Natural killer cell treated with Interleukin-12 subunit alpha and Interleukin-12 subunit beta and Interleukin-15 and Interleukin-18, amount 100 ng/mL, for 72 hours (primary cell): ENCODE measurements at places on chromosomes 2 and 18. TPM values are rescaled to one million over a fixed set of nuclear protein-coding genes. Genes with fewer than 3 reads are reported as not detected.
A peak's percentile ranks its signal among the peaks of the same experiment; 100 is the strongest.

Gene GCKR
- total RNA-seq: not detected

GRCh38 chr2:9819551-9819950 is 23.7 kb upstream of the TAF1B start:
- peaks cover 10% of the 10 kb centered on the region for H3K27me3 ChIP-seq
- no peaks in the 10 kb centered on the region for H3K36me3 ChIP-seq
- H3K27ac ChIP-seq: no peak overlapping the region
- H3K4me1 ChIP-seq: no peaks in the 10 kb centered on the region
- H3K4me3 ChIP-seq: no peak overlapping the region

DNA sequence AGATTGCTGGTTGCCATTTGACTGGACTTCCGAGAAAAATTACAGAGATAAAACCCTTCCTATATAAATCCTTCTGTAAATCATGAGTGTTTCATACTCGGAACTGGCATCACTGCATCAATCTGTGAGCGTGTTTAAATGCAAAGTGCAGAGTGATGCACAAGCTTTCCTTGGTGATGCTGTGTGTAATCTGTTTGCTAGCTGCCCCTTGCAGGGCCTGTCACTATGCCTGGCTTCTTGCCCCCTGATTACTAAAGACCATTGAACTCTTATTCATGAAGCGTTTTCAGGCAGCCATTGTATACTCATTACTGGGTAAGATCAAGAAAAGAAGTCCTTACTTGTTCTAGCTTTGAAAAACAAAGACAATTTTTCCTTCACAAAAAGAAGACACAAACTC is 266.9 kb upstream of the FANCL start:
- no peak overlapping the region for H3K4me3 ChIP-seq
- H3K36me3 ChIP-seq: no peaks in the 10 kb centered on the region
- no peak overlapping the region for H3K27ac ChIP-seq
- H3K4me1 ChIP-seq: no peaks in the 10 kb centered on the region
- peaks cover 2% of the 10 kb centered on the region for H3K27me3 ChIP-seq
- no peak for DNase-seq

Gene IL1B
- total RNA-seq: 12.0 TPM

Gene RFTN2
- total RNA-seq: not detected

DNA sequence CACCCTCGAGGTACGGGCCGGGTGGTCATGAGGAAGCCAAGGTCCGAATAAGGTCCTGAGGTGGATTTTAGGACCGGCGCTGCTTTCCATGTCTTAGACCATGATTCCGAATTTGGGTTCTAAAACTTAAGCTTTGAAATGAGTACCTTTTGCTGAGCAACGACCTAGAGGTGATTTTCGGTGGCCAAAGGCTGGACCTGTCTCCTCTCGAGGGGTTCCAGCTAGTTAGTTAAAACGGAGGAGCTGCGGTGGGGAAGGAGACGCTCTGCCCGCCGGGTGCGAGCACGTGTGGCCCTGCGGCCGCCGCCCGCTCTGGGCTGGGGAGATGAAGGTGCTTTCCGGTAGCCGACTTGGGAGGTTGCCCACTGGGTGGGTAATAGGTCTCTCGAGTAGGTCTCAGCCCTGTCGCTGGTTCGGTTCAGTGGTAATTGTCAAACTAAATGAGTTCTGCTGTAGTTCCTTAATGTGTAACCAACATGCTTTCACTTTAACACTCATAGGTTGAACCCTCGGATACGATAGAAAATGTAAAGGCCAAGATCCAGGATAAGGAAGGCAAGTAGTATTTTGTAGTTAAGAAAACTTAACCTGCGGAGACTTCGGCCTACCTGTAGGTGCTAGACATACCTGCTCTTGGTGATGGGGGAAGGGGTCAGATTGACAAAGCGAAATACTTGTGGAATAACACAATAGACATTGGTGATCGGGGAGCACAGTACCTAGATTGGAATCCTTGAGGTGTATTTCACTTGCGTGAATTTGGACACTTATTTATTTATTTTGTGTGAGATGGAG is 572 bp downstream of the RPS27A start:
- H3K27ac ChIP-seq: peak overlapping the region; percentile 99
- peak; percentile 79 for DNase-seq
- H3K4me3 ChIP-seq: peak overlapping the region; percentile 100
- H3K36me3 ChIP-seq: peaks cover 30% of the 10 kb centered on the region

- H3K27ac ChIP-seq: no peak overlapping the region
- no peaks in the 10 kb centered on the region for H3K4me1 ChIP-seq
- H3K4me3 ChIP-seq: no peak overlapping the region
- no peaks in the 10 kb centered on the region for H3K27me3 ChIP-seq
- no peaks in the 10 kb centered on the region for H3K36me3 ChIP-seq
Measured at GRCh38 chr2:14313341-14313740, 319.2 kb upstream of the LRATD1 start.
